ENCODE measurements at places on chromosomes 1 and 21.

GRCh38 chr21:44415073-44416025 is 40.0 kb upstream of the LRRC3 start:
- DNase-seq, result no peak

GRCh38 chr1:177346790-177347359 is 176.1 kb downstream of the BRINP2 start:
- no peak for DNase-seq

- no peak for DNase-seq
Measured at GRCh38 chr1:160904783-160905616, 20.0 kb upstream of the ITLN1 start.

GRCh38 chr1:177206831-177207355 is 36.1 kb downstream of the BRINP2 start:
- DNase-seq, result no peak

GRCh38 chr1:14786109-14786675 is 187.7 kb downstream of the KAZN start:
- no peak for DNase-seq

Measured in AG09319 (cell line).